ENCODE measurements at places on chromosomes 4 and X.

DNA sequence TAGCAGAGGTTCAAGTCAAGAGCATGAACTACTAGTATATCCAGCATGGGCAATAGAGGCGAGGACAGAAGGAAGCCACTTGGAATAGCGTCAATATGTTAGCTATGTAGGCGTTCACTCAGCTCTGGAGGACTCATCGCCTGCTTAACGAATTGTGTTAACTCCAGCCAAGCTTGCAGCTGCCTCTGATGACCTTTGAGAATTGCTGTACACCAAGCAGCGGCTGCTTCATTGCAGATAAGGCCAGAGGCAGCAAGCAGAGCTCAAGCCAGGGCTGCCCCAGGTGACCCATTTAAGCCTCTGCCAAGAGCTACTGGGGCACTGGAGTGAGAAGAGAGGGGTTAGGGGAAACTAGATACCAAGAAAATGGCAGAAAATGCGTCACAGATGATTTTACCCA is 160.2 kb upstream of the IGFBP7 start:
- no peak for DNase-seq

DNA sequence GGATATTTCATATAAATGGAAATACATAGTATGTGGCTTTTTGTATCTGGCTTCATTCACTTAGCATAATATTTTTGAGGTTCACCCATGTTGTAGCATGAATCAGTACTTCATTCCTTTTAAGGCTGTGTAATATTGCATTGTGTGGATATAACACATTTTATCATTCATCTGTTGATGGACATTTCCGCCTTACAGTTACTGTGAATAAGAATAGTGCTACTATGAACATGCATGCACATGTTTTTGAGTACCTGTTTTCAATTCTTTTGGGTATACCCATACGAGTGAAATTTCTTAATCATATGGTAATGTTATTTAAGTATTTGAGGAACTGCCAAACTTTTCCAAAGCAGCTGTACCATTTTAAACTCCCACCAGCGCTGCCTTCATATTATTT is 539.6 kb upstream of the DIPK2B start:
- no peak for DNase-seq

GRCh38 chr4:72951147-72951546 is 118.4 kb downstream of the COX18 start:
- no peak for DNase-seq

GRCh38 chrX:56759736-56760409 is 30.8 kb downstream of the NBDY start:
- DNase-seq: no peak

GRCh38 chr4:85837439-85837733 is 362.4 kb downstream of the ARHGAP24 start:
- DNase-seq: peak; percentile 7

DNA sequence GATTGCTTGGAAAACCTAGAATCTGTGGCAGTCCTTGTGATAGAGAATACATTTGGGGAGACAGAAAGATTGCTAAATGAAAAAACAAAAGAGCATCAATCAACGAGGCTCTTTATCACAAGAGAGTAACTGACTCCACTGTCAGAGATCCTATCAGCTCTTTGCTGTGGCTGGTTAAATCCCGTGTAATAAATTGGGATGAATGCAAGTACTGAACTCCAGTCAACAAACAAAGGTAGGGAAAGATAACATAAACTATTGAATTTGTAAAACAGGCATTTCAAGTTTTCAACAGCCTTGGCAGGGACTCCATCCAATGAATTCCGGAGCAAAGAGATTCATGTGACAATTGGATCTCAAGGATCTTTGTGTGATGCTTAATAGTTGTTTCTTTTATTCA is 21.3 kb downstream of the MMRN1 start:
- DNase-seq: no peak

GRCh38 chr4:45004847-45005565 is 278.6 kb upstream of the GNPDA2 start:
- no peak for DNase-seq

GRCh38 chrX:138929926-138930582 is 218.5 kb upstream of the FGF13 start:
- no peak for DNase-seq

DNA sequence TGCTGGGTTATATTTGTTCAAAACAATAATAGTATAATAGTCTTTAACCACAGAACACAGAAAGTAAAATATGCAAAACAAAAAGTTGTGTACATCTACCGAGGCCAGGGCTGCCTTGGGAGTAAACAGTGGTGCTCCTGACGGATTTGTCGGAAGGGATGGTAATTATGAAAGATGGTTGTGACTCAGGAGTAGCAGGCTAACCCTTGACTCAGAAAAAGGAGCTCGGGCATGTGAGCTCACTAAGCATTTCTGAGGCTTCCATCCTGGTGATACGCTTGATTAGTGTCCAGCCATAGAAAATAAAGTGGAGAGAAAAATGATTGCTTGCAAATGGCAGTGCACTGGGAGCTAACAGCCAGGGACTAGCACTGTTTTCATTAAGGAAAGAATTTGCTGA is 53.2 kb upstream of the SPANXB1 start:
- no peak for DNase-seq

Measured in GM03348 (cell line).